Activated CD8-positive, alpha-beta memory T cell treated with anti-CD3 and anti-CD28 coated beads, Interleukin-2, amount 10 ng/mL, durations not matched to agents 7 days and 5 days (primary cell): ENCODE measurements at places on chromosomes 1 and 21.

GRCh38 chr1:182723200-182723599, 38.8 kb upstream of the RGS8 start:
- H3K4me3 ChIP-seq: no peak overlapping the region
- H3K27ac ChIP-seq: no peak overlapping the region
- H3K27me3 ChIP-seq: peaks cover 20% of the 10 kb centered on the region
- H3K4me1 ChIP-seq: no peaks in the 10 kb centered on the region
- no peaks in the 10 kb centered on the region for H3K36me3 ChIP-seq

DNA sequence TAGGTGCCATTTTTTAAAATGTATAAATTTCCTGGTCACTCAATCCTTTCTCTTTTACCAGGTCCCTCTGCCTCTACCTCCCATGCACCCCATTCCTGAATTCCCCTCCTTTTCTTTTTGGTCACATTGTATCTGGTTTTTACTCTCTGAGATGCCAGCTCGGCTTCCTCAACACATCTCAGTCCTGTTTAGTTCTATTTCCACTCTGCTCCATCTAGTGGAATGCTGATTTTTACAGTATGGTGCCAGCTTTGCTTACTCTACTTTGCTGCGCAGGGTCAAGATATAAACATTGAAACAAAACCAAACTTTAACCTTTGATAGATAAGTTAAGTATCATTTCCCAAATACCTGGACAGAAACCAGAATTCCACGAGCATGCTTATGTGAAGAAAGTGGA, 96.0 kb downstream of the ESRRG start:
- no peak overlapping the region for H3K27ac ChIP-seq
- no peaks in the 10 kb centered on the region for H3K36me3 ChIP-seq
- no peaks in the 10 kb centered on the region for H3K27me3 ChIP-seq
- no peaks in the 10 kb centered on the region for H3K4me1 ChIP-seq

DNA sequence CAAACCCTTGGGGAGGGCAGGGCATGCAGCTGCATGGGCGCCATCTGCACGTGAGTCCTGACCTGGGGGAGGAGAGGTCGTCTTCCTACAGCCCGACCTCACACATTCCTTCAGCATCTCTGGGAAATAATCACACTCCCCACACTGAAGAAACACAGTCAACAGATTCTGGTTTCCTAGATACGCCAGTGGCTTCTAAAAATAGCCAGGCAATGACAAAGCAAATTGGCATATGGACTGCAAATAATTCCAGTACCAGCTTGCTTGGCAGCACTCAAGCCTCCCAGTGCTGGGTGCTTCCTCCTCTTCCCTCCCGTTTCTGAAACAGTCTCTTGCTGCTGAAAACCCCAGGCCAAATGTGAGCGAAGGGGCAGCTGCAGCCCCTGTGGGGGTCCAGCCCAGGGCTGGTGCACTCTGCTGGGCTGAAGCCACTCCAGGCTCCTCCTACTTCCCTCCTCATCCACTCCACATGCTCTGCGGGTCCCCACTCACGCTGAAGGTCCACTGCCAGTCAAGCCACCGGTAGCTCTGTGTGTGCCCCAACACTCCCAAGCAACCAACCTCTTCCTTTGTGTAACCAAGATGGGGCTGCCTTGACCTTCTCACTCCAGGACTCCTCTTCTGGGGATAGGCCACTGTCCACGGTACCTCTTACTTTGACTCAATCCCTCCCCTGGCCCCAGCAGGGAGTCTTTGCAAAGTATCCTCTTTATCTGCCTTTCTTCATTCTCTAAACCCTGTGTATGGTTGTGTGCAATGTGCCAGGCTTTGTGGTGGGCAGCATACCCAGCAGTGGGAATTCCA, 69.0 kb downstream of the KCND3 start:
- no peak for DNase-seq
- H3K4me1 ChIP-seq: no peaks in the 10 kb centered on the region
- H3K27me3 ChIP-seq: peaks cover 32% of the 10 kb centered on the region
- H3K4me3 ChIP-seq: no peak overlapping the region
- H3K27ac ChIP-seq: no peak overlapping the region

GRCh38 chr1:158087320-158087927, 93.3 kb upstream of the CD1D start:
- no peak overlapping the region for H3K27ac ChIP-seq
- H3K4me1 ChIP-seq: no peaks in the 10 kb centered on the region
- no peak overlapping the region for H3K4me3 ChIP-seq
- H3K27me3 ChIP-seq: no peaks in the 10 kb centered on the region
- peak; percentile 49 for DNase-seq
- H3K36me3 ChIP-seq: no peaks in the 10 kb centered on the region

DNA sequence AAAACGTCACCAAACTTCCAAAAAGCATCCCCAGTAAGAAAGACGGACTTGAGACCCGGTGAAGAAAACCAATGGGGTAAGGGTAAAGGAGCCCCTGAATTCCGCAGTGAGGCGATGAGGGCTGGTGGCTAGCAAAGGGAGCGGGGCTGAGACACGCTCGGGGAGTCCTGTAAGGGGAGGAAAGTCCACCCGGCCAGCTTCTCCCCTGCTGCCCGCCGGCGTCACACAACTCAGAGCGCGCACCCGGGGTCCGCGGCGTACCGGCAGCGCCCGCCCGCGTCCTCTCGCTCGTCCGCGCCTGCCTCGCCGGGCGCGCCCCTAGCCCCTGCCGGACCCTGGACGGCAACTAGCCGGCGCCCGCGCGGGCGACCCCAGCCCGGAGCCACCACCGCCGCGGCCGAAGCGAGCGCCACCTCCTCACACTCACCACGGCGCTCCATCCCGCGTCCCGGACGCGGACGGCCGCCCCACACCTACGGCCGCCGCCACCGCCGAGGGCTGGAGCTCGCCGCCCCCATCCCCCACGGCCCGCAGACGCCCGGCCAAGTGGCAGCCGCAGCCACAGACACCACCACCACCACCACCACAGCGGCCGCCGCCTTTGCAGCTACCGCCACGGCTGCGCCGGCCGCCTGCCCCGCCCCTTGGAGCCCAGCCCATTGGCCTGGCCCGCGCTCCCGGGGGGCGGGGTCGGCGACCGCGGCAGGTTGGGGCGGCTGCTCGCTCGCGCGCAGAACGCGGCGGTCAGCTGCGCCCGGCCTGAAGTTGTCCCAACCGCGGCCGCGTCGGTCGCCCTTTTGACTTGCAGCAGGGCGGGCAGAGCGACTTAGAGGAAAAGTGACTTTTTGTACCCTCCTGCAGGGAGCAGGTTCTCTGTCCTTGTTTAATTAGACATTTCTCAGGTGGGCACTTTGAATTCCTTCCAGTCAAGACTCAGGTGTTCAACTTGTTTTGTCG, 10.0 kb upstream of the ARHGAP29 start:
- H3K36me3 ChIP-seq: peaks cover 2% of the 10 kb centered on the region
- H3K4me3 ChIP-seq: peak overlapping the region; percentile 53

DNA sequence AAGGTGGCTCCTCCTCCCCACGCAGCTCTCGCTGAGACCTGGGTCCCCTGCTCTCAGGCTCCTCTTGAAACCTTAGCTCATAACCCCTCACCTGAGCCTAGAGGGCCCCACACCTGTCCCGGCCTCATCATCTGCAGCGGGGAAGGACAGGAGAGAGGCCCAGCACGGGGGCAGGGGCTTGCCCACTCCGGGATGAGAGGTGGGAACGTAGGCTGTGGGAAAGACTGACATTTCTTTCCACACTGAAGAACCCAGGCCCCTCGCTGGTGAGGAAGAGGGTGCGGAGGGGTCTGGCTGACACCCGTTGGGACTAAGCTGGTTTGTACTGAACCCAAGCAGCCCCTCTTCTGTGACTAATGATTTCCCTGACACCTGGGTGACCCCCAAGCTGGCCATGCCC, 14.0 kb upstream of the NES start:
- H3K4me3 ChIP-seq: no peak overlapping the region
- peaks cover 20% of the 10 kb centered on the region for H3K4me1 ChIP-seq
- no peak for DNase-seq
- no peaks in the 10 kb centered on the region for H3K36me3 ChIP-seq

- H3K27ac ChIP-seq: no peak overlapping the region
- H3K36me3 ChIP-seq: no peaks in the 10 kb centered on the region
- DNase-seq: no peak
- no peaks in the 10 kb centered on the region for H3K27me3 ChIP-seq
- H3K4me3 ChIP-seq: no peak overlapping the region
Observed at GRCh38 chr1:196467230-196467925, 140.9 kb downstream of the KCNT2 start.

- DNase-seq: no peak
- H3K36me3 ChIP-seq: no peaks in the 10 kb centered on the region
- no peak overlapping the region for H3K4me3 ChIP-seq
- no peaks in the 10 kb centered on the region for H3K4me1 ChIP-seq
- H3K27me3 ChIP-seq: no peaks in the 10 kb centered on the region
Observed at GRCh38 chr1:233981042-233981675, 76.7 kb downstream of the SLC35F3 start.

- H3K27me3 ChIP-seq: no peaks in the 10 kb centered on the region
- H3K36me3 ChIP-seq: no peaks in the 10 kb centered on the region
- DNase-seq: no peak
- no peak overlapping the region for H3K4me3 ChIP-seq
- no peak overlapping the region for H3K27ac ChIP-seq
Observed at GRCh38 chr1:54167422-54168139, 14.8 kb upstream of the CDCP2 start.

GRCh38 chr1:22651941-22652856, 837 bp upstream of the C1QB start:
- peaks cover 14% of the 10 kb centered on the region for H3K27me3 ChIP-seq
- no peak overlapping the region for H3K4me3 ChIP-seq
- no peaks in the 10 kb centered on the region for H3K36me3 ChIP-seq
- H3K27ac ChIP-seq: no peak overlapping the region
- no peaks in the 10 kb centered on the region for H3K4me1 ChIP-seq
- DNase-seq: no peak

GRCh38 chr1:61184714-61185106, 102.3 kb downstream of the NFIA start:
- H3K27ac ChIP-seq: no peak overlapping the region
- no peaks in the 10 kb centered on the region for H3K4me1 ChIP-seq
- no peak for DNase-seq
- no peaks in the 10 kb centered on the region for H3K27me3 ChIP-seq
